ENCODE measurements at places on chromosomes 5 and 9. TPM values are rescaled to one million over a fixed set of nuclear protein-coding genes. Genes with fewer than 3 reads are reported as not detected.

DNA sequence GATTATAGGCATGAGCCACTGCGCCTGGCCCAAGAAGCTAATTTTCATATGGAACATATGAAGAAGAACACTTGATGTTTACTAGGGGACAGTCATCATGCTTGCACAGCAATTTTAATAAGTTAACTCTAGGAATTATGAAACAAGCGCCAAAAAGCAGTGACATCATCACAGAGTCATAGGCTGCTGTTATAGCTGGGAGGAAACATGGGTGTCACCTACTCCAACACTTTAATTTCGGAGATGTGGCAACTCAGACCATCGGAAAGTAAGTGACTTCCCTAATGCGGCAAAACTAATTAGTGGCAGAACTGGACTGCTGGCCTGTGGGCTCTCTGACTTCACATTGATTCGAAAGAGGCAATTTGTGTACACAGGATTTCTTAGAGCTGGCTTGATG is 38.1 kb upstream of the EQTN start:
- H3K36me3 ChIP-seq = no peaks in the 10 kb centered on the region
- no peak overlapping the region for H3K4me3 ChIP-seq
- DNase-seq = no peak
- H3K27me3 ChIP-seq = no peaks in the 10 kb centered on the region
- H3K27ac ChIP-seq = no peak overlapping the region
- peaks cover 22% of the 10 kb centered on the region for H3K4me1 ChIP-seq

DNA sequence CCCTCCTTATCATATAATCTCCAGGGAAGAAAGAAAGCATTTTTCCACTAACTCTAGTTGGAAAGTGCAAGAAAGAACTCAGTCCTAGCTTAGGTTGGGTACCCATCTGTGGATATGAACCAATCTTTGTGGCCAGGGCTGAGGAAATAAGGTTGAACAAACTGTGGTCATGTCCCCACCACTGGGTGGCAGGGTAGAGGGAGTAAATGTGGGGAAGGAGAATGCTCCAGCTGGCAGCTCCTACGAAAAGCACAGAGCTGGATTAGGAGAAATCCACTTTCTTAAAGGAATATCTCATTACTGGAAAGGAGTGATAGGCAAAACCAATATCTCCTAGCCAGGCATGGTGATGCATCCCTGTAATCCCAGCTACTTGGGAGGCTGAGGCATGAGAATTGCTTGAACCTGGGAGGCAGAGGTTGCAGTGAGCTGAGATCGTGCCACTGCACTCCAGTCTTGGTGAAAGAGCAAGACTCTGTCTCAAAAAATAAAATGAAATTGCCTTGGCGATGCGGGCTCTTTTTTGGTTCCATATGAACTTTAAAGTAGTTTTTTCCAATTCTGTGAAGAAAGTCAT is 175.1 kb downstream of the CCDC192 start:
- H3K4me1 ChIP-seq = no peaks in the 10 kb centered on the region
- H3K36me3 ChIP-seq = no peaks in the 10 kb centered on the region
- H3K27ac ChIP-seq = no peak overlapping the region
- H3K27me3 ChIP-seq = no peaks in the 10 kb centered on the region

DNA sequence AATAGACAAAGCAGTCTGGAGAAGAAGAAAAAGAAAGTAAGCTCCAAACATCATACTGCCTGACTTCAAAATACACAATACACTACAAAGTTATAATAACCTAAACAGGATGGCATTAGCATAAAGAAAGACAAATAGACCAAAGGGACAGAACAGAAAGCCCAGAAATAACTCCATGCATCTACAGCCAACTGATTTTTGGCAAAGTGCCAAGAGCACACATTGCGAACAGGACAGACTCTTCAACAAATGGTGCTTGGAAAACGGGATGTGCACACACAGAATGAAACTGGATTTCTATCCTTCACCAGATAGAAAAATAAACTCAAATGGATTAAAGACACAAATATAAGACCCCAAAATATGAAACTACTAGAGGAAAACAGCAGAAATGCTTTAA is 66.6 kb upstream of the SPATA31E1 start:
- H3K27me3 ChIP-seq = no peaks in the 10 kb centered on the region
- no peak overlapping the region for H3K27ac ChIP-seq
- no peak for DNase-seq
- H3K4me3 ChIP-seq = no peak overlapping the region
- no peaks in the 10 kb centered on the region for H3K36me3 ChIP-seq

DNA sequence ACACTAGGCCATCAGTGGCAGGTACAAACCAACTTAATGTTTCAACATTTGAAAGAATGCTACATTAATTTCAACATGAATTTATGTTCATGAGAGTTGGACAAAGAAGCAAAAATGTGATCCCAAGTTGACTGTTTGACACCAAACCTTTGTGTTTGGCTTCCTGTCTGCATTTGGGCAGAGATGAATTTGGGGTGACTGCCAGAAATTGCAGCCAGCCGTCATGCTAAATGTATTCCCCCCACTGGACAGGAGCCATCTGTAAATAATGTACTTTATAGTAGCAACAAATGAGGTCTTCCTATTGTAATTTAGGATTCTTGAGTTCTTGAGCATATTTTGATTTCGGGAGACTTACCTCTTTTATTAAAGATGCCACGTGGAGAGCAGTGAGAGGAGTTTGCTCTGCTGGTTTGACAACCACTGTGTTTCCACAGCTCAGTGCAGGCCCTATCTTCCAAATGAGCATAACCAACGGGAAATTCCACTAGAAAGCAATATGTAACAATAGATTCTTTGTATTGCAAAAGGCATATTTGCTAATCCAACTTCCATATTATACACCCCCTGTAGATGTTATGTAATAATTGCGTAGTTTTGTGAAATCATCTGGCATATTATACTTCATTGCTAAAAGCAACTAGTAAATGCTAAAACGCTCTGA is 27.6 kb downstream of the ALDH1A1 start:
- DNase-seq = no peak
- no peak overlapping the region for H3K27ac ChIP-seq
- no peaks in the 10 kb centered on the region for H3K4me1 ChIP-seq

GRCh38 chr5:11182441-11183080 is 421.5 kb upstream of the DAP start:
- peak; percentile 70 for DNase-seq
- no peak overlapping the region for H3K4me3 ChIP-seq
- no peaks in the 10 kb centered on the region for H3K27me3 ChIP-seq
- H3K4me1 ChIP-seq = no peaks in the 10 kb centered on the region
- H3K36me3 ChIP-seq = no peaks in the 10 kb centered on the region
- H3K27ac ChIP-seq = no peak overlapping the region

DNA sequence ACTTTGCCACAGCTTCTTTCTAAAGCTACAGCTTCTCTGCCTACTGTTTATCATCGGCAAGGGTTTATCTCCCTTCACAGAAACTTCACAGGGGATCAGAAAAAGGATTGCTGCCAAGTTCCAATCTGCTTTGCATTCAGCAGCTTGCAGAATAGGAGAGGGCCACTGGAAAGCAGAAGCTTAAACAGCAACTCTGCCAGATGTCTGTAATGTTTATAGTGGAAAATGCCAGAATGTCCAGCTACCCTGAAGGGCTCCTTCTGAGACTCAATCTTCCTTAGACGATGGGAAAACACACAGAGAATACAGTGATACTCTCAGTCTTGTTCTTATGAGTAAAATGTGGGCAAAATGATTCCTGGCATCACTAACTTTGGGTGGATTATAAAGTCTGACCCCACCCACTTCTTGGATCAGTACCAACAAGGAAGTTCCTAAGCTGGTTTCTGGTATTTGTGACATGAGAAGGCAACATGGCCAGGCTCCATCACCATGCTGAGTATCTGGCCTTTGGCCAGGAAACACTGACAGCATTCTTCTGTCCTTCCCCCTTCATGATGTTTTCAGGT is 19.0 kb downstream of the STOM start:
- peaks cover 7% of the 10 kb centered on the region for H3K4me1 ChIP-seq
- H3K4me3 ChIP-seq = no peak overlapping the region
- peak; percentile 72 for DNase-seq
- peak overlapping the region; percentile 74 for H3K27ac ChIP-seq

- no peak overlapping the region for H3K27ac ChIP-seq
- H3K4me1 ChIP-seq = no peaks in the 10 kb centered on the region
- H3K36me3 ChIP-seq = no peaks in the 10 kb centered on the region
- no peak for DNase-seq
Measured at GRCh38 chr9:115910959-115911358, 242.6 kb upstream of the PAPPA start.

DNA sequence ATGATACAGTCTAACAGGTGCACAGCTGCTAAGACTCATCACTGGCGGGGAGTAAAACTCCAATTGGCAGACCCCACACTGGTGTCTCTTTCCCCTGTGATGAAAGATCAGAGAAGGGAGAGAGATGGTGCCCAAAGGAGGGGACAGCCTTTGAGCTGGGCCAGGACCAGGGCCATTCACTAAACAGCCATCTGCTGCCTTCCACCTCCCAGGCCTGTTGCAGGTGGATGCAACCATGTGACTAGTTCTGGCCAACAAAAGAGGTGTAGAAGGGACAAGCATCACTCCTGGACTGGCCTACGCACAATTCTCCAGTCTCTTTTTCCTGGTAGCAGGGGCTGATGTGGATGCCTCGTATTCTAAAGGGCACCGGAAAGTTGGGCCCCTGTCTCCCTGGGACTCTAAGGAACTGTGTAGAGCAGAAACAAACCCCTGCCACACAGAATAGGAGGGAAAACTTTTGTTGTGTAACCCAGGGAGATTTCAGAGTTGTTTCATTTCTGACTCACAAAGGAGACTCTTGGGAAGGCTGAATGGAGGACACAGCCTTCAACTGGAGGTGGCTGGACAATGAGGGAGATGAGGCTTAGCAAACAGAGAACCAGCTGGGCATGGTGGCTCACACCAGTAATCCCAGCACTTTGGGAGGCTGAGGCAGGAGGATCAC is 26.9 kb downstream of the TNIP1 start:
- H3K27ac ChIP-seq = no peak overlapping the region
- H3K36me3 ChIP-seq = peaks cover 4% of the 10 kb centered on the region

- DNase-seq = no peak
- H3K27me3 ChIP-seq = no peaks in the 10 kb centered on the region
- no peak overlapping the region for H3K4me3 ChIP-seq
- H3K36me3 ChIP-seq = no peaks in the 10 kb centered on the region
Measured at GRCh38 chr5:36689225-36689624, 82.8 kb downstream of the SLC1A3 start.

DNA sequence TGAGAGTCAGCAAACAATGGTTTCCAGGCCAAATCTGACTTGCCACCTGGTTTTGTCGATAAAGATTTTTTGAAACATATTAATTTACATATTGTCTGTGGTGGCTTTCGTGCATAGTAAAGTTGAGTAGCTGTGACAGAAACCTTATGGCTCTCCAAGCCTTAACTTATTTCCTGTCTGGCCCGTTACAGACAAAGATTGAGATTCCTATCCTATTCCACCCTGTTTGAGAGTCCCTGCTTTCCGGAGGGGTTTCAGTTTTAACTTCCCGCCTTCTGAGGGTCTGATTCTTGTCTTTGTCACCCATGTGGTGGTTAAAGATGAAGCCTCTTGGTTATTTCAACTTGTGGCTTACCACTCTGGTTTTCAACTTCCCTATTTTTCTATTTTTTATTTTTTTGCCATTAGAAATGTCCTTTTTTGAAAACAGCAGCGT is 11.4 kb downstream of the OTULIN start:
- DNase-seq = no peak
- H3K4me1 ChIP-seq = peaks cover 5% of the 10 kb centered on the region
- no peak overlapping the region for H3K4me3 ChIP-seq
- peaks cover 10% of the 10 kb centered on the region for H3K36me3 ChIP-seq
- no peaks in the 10 kb centered on the region for H3K27me3 ChIP-seq

- DNase-seq = no peak
- no peaks in the 10 kb centered on the region for H3K36me3 ChIP-seq
- no peak overlapping the region for H3K4me3 ChIP-seq
- peaks cover 53% of the 10 kb centered on the region for H3K27me3 ChIP-seq
- H3K4me1 ChIP-seq = no peaks in the 10 kb centered on the region
- H3K27ac ChIP-seq = no peak overlapping the region
Measured at GRCh38 chr5:135048286-135048685, 14.3 kb upstream of the PITX1 start.

- peaks cover 7% of the 10 kb centered on the region for H3K4me1 ChIP-seq
- no peak overlapping the region for H3K27ac ChIP-seq
- DNase-seq = no peak
- H3K36me3 ChIP-seq = no peaks in the 10 kb centered on the region
Measured at GRCh38 chr9:15403155-15403554, 19.5 kb upstream of the SNAPC3 start.

- H3K27ac ChIP-seq = no peak overlapping the region
- DNase-seq = peak; percentile 74
- no peaks in the 10 kb centered on the region for H3K27me3 ChIP-seq
- no peaks in the 10 kb centered on the region for H3K36me3 ChIP-seq
- H3K4me3 ChIP-seq = no peak overlapping the region
Measured at GRCh38 chr5:175842951-175843793, 28.2 kb upstream of the CPLX2 start.

DNA sequence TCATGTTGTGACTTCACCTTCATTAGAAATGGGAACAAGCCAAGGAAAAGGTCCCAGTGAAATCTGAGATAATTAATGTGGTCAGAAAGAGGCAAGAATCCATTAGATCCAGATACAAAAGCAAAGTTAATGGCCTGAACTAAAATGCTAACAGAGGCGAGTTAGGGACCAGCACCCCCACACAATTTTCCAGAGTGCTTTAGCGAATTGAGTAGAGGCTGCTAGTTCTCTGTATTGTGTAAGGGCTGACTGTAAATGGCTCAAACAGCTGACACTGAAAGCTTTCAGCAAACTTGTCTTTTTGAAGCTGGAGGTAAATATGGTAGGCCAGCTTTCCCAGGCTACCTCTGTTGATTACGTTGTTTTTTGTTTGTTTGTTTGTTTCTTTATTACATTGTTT is 75.5 kb downstream of the CSNK1A1 start:
- no peak overlapping the region for H3K27ac ChIP-seq
- no peak overlapping the region for H3K4me3 ChIP-seq
- H3K36me3 ChIP-seq = no peaks in the 10 kb centered on the region
- H3K27me3 ChIP-seq = no peaks in the 10 kb centered on the region

DNA sequence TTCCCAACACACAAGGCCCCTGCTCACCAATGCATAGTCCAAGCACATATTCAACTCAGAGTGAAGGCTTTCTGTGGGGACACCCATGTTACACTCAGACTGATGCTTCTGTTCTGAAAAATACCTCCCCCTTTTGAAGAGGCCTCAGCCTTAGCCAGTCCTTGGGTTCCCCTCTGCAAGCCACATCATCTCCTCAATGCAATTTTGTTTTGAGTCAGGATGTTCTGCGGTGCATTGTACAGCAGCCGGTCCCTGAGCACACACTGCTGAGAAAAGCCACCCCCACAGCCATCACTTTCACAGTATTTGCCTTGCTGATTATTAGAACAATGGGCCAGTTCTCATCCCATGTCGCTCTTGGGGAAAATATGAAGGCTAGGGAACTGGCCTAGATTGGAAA is 241.2 kb downstream of the FAM114A2 start:
- H3K36me3 ChIP-seq = no peaks in the 10 kb centered on the region
- H3K4me3 ChIP-seq = no peak overlapping the region
- no peak overlapping the region for H3K27ac ChIP-seq
- no peaks in the 10 kb centered on the region for H3K27me3 ChIP-seq
- no peak for DNase-seq

GRCh38 chr9:132896906-132897305 is 18.2 kb downstream of the SPACA9 start:
- no peaks in the 10 kb centered on the region for H3K4me1 ChIP-seq
- H3K36me3 ChIP-seq = peaks cover 20% of the 10 kb centered on the region
- no peak for DNase-seq
- H3K27ac ChIP-seq = no peak overlapping the region

- H3K27ac ChIP-seq = no peak overlapping the region
- H3K4me3 ChIP-seq = no peak overlapping the region
- no peaks in the 10 kb centered on the region for H3K36me3 ChIP-seq
- H3K4me1 ChIP-seq = no peaks in the 10 kb centered on the region
- H3K27me3 ChIP-seq = no peaks in the 10 kb centered on the region
Measured at GRCh38 chr9:12838546-12838945, 63.7 kb downstream of the LURAP1L start.

INSL6 gene
- total RNA-seq = 0.47 TPM

AQP3 gene
- 135 TPM for total RNA-seq

FAM221B gene
- not detected for total RNA-seq

CDKN2B-AS1 gene
- 0.82 TPM for total RNA-seq

SYK gene
- total RNA-seq = 52.2 TPM

DMRTA1 gene
- 2.3 TPM for total RNA-seq
